ENCODE measurements at places on chromosomes 1 and 21.
A peak's percentile ranks its signal among the peaks of the same experiment; 100 is the strongest.

- no peak for DNase-seq
Measured at GRCh38 chr1:31442648-31442994, 29.6 kb downstream of the SERINC2 start.

DNA sequence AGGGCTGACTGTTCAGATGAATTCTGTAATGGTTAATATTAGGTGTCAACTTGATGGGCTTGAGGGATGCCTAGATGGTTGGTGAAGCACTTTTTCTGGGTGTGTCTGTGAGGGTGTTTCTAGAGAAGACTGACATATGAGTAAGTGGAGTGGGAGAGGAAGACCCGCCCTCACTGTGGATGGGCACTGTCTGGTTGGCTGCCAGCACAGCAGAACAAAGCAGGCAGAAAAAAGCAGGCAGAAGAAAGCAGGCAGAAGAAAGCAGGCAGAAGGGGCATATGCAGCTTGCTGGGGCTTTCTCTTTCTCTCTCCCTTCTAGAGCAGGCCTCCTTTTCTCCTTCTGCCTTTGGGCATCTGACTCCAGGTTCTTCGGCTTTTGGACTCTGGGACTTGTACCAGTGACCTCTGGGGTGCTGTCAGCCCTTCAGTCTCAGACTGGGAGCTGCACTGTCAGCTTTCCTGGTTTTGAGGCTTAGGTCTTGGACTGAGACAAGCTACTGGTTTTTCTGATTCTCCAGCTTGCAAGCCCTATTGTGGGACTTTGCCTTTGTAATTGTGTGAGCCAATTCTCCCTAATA, 42.9 kb upstream of the CD2 start:
- peak; percentile 25 for DNase-seq

DNA sequence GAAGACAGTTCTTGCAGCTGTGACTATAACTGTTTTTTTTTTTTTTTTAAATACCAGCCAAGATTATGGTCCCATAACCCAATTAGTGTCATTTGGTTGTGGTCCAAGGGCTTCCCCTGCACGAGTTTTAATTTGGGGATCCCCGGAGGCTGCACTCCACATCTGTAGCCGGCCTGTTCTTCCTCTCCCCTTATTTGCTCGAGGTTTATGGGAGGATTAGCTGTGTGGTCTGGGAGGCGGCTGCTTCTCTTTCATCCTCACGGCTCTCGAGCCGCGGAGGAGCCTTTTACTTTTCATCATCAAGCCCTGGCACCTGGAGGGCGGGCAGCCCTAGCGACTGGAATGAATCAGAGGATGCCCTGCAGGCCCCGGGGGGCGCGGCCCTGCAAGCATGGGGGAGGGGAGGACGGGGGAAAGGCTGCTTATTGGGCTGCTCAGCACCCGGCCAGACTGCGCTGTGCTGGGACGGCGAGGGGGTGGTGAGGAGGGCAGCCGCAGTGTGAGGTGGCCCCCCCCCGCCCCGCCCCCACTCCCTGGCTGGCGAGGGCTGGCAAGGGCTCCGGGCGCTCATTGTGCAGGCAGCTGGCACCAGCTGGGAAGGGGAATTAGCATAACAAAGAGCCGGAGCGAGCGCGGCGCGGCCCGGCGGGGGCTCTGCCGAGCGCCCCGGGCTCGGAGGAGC, 18.5 kb downstream of the SERTAD4 start:
- peak; percentile 89 for DNase-seq

DNA sequence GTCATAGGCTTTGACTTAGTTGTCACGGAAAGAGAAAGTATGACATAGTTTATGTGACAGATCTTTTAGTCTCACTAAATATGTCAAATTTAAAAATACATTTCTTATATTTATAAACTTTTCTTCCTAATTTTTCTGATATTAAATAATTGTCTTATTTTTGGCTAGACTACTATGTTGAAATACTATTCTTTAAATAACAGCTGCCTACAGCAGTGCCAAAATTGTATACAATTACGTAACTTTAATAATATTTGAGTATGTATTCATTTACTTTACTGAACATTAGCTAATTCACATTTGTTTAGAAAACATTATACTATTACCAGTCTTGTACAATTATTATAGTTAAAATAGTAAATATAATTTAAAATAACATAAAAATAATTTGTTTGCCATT, 137.4 kb downstream of the ADGRL4 start:
- DNase-seq = no peak

DNA sequence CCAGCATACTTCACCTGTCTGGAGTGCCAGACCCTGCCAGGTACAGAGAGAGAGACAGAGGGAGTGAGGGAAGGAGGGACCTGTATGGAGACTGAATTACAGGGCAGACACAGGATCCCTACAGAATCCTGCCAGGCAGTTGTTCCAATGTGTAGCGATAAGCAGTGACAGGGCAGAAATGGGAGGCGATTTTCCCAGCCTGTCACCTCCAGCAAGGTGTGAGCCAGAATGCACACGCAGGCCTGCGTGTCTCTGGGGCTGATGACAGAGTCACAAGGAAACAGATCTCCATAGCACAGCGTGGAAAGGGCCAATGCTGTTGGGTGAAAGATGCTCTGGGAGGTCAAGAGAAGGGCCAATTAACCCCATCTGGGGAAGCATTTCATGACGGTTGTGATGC, 111.3 kb downstream of the HIVEP3 start:
- no peak for DNase-seq

DNA sequence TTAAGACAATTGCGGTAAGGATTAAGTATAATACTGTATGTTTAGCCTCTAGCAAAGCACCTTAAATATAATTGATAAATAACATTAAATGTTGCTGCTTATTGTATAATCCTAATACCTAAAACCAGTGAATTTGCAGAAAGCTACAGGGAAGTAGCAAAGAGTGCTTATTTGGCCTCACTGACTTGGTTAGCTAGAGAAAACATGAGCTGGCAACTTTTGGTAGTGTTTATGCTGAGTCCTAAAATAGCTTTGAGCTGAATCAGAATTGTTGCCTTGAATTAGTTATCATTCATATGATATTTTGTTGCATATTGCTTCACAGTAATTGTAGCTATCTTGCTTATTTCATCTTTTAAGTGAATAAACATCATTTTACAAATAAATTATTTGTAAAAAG, 3.5 kb downstream of the TRIM67 start:
- no peak for DNase-seq

- DNase-seq = no peak
Measured at GRCh38 chr1:19620786-19621185, 23.3 kb upstream of the NBL1 start.

DNA sequence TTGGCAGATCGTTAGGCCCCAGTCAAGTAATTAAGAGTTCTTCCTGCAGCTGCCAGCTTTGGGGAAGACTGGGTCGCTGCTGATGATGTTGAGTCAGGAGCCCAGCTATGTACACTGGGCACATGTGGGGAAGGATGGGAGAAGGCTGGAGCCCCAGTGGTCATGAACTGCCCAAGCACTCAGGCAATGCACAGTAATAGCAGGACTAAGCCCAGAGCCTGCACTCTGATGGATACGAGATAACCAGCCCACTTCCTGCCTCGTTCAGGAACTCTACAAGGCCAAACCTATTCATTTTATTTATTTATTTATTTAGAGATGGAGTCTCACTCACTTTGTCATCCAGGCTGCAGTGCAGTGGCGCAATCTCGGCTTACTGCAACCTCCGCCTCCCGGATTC, 81.1 kb upstream of the BTG3 start:
- DNase-seq = no peak

- DNase-seq = no peak
Measured at GRCh38 chr1:206713910-206714312, 29.2 kb downstream of the MAPKAPK2 start.

DNA sequence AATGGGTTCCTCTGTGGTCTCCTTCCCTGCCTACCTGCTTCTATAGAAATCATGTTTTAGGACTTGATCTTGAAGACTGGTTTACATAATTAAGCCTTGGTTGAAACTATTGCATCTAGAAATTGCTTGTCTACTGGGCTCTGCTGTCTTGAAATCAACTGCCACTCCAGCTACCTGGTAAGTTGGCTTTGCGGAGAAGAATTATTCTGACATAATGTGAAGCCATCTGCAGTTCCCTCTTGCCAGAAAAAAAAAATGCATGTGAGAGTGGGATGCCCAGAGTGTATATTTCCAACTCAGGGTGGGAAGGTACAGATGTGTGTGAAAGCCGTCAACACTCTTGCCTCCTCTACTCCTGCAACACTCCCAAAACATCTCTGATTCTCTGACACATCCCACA, 27.2 kb downstream of the C8B start:
- DNase-seq = peak; percentile 33

GRCh38 chr1:28899267-28899666, 15.1 kb upstream of the EPB41 start:
- DNase-seq = no peak

DNA sequence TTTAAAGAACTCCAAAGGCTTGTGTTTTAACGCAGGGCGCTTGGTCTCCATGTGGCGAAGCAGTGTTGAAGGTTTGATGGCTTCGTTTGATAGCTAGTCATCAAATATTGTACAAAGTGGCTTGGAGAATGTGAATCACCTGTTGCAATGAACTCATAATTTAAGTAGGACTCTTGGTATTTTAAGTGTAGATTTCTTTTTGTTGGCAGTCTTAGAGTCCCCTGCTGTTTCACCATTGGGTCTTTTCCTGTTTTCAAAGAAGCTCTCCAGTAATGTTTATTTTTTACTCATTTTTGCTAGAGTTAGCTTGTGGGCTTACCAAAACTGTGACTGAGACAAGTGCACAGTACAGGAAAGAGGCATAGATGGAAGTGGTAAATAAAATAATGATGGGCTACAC, 26.2 kb downstream of the RASAL2 start:
- no peak for DNase-seq

DNA sequence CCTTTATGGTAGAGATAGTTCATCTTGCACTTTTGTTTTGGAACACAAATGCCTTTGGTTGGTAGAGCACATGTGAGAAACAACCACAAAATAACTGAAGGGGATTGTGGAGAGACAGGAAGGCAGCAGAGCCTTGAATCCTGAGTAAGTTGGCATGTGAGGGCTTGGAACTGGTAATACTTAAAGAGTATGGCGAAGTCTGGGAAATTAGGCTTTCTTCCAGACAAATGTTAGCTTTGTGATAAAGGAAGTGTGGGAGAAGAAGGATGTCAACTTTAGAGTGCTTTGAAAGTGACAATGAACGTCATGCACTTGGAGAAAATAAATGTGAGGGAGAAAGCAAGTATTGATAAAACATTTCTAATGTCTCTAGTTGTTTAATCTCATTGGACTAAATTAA, 476.3 kb upstream of the ZRANB2 start:
- DNase-seq = no peak

DNA sequence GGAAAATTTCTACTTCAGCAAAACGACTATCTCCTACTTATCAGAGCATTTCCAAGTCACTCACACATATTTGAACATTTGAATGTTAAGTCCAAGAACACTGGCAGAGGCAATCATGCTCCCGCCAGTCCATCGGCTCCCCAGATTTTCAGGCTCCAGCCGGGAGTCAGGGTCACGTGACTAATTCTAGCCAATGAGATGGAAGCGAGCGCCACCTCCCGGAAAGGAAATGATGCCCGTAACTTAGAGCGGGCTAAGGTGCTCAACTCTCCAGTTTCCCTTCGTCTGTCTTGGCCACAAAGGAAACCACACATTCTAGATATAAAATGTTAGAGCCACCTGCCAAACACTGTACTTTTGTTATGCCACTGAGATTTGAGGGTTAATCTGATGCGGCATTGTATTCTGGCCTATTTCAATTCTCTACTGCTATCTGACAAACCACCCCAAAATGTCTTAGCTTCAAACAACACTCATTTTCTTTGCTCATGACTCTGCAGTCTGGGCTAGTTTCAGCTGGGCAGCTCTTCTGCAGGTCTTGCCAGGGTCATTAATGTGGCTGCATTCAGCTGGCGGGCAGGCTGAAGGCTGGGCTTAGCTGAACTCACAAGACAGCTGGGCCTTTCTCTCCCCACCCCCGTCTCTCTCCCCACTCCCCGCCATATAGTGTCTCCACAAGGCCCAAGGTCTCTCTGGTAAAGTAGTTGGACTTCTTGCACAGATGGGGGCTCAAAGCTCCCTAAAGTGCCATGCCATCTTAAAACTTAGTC, 16.5 kb upstream of the LHX4 start:
- no peak for DNase-seq

- no peak for DNase-seq
Measured at GRCh38 chr1:65112811-65113210, 35.2 kb upstream of the AK4 start.

- no peak for DNase-seq
Measured at GRCh38 chr1:10564063-10564462, 89.3 kb downstream of the PEX14 start.

DNA sequence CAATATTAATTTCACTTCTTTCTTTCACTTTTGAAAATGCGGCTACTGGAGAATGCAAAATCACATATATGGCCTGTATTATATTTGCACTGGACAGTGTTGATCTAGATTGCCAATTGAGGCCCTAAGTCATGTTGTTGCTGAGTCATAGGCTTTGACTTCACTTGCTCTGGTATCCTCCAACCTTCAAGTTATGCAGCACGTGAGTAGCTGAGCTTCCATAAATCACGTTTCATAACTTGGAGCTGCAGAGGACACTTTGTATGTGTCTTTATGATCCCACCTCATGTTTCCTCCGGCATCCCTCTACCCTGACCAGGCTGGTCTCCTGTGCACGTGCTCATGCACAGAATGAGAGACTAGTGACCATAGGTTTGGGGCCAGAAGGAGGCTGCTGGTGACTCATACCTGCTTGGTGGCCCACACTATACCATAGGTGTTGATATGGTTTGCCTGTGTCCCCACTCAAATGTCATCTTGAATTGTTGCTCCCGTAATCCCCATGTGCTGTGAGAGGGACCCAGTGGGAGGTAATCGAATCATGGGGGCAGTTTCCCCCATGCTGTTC, 103.0 kb upstream of the TSPAN2 start:
- no peak for DNase-seq

GRCh38 chr1:151705753-151706463, 10.7 kb downstream of the CELF3 start:
- DNase-seq = no peak

DNA sequence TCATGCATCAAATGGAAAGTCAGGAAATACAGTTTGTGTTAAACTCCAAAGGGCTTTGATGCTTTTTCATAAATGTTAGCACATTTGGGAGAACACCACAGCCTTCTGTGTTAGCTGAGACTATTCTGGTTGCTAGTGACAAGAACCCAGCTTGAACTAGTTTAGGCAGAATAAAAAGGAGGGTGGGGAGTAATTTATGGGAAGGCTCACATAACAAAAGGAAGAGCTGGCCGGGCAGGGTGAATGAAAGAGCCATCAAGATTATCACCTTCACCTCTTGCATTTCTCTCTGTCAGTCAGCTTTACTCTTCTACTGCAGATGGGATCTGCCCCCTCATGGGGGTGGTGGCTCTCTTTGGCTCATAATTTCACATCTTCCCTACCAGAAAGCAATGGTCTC, 75.4 kb upstream of the VTCN1 start:
- DNase-seq = no peak

GRCh38 chr1:20486457-20487235, 636 bp upstream of the CAMK2N1 start:
- peak; percentile 95 for DNase-seq

GRCh38 chr1:23466423-23466989, 17.5 kb downstream of the ASAP3 start:
- no peak for DNase-seq

GRCh38 chr1:15201849-15202551, 45.0 kb upstream of the FHAD1 start:
- DNase-seq = no peak
